ENCODE measurements at places on chromosomes 1 and 21.
A peak's percentile ranks its signal among the peaks of the same experiment; 100 is the strongest.

- no peak for DNase-seq
These were observed 39.3 kb upstream of the COL6A2 start for GRCh38 chr21:46058431-46059145.

DNA sequence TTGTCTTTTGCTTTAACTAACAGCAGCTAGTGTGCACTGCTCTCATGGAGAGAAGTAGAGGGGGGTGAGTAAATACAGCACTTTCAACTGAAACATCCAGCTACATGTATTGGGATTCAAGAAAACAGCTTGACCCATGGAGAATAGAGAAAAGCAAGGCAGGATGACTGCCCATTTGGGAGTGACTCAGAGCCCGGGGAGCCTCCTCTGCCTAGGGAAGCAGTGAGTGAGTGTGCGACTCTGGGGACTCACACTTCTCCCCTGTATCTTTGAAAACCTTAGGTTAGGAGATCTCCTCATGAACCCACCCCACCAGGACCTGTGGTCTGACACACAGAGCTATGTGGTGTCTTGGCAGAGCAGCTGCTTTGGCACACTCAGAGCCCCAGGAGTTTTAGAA lies 82.0 kb upstream of the PTGFR start:
- DNase-seq, result no peak

DNA sequence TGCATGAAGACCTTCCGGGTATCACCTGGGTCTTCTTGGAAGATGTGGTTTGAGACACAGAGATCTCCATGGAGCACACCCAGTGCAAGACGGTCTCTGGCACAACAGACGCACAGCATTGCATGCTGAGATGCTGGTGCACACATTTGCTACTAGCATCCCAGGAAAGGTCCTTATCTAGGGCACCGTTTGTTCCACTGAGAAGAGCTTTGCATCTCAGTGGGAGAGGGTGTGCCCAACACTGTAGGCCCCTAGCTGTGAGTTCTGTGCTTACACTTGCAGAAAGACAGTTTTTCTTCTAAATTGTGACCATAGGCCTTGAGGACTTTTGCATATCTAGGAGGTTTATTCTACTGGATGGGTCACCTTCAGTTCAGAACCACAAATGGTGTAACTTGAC lies 554.1 kb downstream of the MATN1 start:
- DNase-seq, result no peak

- DNase-seq, result peak; percentile 63
These were observed 36.5 kb upstream of the TRAPPC10 start for GRCh38 chr21:43975469-43976098.

GRCh38 chr1:4563586-4563985 lies 90.8 kb upstream of the AJAP1 start:
- no peak for DNase-seq

- DNase-seq, result no peak
These were observed 70.6 kb upstream of the KCNJ6 start for GRCh38 chr21:37986751-37987399.

GRCh38 chr1:194366705-194367104 lies 1180.3 kb upstream of the B3GALT2 start:
- no peak for DNase-seq

DNA sequence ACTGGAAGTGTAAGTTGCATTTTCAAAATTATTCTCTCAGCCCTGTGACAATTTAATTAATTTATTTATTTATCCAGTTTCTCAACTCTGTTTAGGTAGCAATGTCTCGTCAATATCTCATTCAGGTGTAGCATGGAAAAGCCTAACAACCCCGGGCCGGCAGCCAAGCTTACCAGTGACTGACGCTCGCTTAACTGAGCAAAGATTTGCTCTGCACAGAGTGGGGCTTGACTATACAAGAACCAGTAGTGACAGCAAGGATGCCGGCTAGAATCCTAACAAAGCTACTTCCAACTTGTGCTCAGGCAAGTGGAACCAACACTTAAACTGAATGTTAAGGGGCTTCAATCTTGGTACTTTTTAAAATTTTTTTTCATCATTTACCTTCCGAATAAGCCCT lies 80.9 kb upstream of the ESRRG start:
- DNase-seq, result no peak

- DNase-seq, result no peak
These were observed 18.2 kb downstream of the PHLDA3 start for GRCh38 chr1:201450721-201451291.

GRCh38 chr1:157117527-157118057 lies 18.0 kb upstream of the ETV3L start:
- no peak for DNase-seq

DNA sequence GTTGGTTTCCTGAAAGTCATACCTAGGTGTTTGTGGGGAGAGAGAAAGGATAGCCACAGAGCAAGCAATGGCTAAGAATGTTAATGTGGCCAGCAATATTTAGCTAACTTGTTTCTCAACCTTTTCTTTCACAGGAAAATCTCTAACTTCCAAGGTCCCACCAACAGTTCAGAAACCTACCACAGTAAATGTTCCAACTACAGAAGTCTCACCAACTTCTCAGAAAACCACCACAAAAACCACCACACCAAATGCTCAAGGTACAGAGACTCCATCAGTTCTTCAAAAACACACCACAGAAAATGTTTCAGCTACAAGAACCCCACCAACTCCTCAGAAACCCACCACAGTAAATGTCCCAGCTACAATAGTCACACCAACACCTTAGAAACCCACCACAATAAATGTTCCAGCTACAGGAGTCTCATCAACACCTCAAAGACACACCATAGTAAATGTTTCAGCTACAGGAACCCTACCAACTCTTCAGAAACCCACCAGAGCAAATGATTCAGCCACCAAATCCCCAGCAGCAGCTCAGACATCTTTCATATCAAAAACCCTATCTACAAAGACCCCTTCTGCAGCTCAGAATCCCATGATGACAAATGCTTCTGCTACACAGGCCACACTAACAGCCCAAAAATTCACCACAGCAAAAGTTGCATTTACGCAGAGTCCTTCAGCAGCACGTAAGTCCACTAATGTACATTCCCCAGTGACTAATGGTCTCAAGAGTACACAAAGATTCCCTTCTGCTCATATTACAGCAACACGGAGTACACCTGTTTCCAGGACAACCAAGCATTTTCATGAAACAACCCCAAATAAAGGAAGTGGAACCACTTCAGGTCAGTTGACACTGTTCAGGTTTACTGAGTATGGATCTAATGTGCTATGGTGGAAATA lies 15.3 kb downstream of the CD55 start:
- DNase-seq, result no peak

DNA sequence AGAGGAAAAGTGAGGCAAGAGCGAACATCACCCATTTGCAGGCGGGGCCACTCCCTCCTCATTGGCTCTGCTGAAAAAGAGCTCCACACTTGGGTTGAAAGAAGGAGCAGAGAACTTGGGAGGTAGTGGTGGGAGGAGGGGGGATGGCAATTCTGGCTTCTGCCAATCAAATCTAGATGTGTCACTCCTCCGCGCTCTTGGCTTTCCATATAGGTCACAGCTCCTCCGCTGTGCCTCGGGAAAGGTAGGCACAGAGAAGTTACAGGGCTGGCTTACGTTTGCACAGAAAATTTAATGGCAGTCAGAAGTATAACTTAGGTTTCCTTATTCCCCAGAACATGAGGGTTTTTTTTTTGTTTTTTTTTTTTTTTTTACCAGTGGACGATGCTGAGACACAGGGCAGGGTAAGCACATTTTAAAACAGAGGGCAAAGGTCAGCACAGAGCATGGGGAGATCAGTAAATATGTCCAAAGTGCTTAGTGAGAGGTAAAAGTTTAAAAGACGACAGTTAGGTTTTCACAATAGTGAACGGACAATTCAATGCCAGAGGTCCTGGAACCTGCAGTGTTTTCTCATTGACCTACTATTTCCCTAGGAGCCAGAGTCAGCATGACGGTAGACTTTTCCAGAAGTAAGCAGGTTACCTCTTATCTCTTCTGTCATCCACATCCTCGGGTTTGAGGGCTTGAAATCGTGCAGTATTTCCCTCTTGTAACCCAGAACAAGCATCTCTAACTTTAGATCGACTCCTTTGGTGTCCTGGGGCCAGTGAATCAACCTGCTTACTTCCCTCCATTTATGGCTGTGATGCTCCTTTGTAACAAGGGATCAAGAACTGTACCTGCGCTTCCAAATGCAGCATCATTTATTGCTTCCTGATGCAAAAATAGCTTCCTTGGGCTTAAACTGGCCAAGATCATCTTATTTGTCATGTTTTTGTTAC lies 258.9 kb upstream of the PROX1 start:
- no peak for DNase-seq

- DNase-seq, result no peak
These were observed 8.9 kb downstream of the MRTO4 start for GRCh38 chr1:19260211-19261138.

- no peak for DNase-seq
These were observed 556.4 kb downstream of the KIF26B start for GRCh38 chr1:245710961-245711903.

DNA sequence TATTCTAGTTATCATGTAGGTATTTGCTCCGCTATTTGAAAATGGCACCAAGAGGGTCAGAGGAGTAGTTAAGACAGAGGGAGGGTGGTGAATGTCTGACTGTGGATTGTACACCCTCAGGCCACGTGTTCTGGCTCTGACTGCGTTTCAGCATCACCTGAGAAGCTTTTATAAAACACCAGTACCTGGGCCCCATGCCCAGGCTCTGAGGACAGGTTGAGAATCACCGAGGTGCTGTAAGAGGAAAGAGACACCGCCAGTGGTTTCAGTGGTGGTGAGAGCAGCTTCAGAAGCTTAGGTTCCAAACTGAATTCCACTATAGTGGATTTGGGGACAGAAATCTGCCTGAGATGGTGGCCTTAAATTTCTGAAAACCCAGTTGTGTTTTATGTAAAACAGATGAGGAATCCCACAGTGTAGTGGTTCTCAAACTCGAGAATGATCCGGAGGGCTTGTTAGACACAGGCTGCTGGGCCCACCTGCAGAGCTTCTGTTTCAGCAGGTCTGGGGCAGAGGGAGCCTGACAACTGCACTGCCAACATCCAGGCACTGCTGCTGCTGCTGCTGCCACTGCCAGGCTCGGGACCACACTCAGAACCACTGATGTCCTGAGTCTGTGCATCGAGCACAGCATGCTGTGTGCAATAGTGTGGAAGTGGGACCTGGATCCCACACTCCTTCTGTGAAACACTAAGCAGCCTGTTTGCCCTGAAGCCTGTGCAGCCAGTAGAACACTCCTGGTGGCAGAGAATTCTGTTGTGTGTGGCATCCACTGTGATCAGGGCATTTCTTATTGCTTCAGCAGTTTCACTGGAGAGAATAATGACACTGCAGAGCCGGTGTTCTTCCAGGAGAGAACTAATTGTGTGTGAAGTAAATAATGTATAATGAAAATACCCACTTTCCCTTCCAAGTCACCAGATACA lies 98.7 kb downstream of the SUSD4 start:
- DNase-seq, result no peak

DNA sequence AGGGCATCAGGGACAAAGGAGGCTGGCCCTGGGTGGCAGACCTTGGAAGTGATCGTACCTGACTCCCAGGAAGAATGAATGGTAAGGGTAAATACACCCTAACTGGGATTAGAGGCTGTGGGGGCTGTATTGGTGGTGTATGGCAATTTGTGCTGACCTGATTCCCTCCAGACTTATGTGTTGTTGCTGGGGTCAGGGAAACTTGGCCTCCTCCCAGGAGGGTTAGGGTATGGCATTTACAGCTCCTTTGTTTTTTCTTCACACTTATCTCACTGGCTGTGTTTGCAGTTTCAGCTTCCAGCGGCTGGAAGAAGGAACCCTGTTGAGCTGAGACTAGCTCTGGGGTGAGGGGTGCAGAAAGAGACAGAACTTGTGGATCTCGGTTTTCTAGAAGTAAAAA lies 8.2 kb downstream of the VANGL1 start:
- no peak for DNase-seq

GRCh38 chr1:225700889-225701465 lies 48.1 kb upstream of the ENAH start:
- DNase-seq, result no peak

GRCh38 chr21:46154155-46154954 lies 1.0 kb downstream of the FTCD start:
- DNase-seq, result no peak

DNA sequence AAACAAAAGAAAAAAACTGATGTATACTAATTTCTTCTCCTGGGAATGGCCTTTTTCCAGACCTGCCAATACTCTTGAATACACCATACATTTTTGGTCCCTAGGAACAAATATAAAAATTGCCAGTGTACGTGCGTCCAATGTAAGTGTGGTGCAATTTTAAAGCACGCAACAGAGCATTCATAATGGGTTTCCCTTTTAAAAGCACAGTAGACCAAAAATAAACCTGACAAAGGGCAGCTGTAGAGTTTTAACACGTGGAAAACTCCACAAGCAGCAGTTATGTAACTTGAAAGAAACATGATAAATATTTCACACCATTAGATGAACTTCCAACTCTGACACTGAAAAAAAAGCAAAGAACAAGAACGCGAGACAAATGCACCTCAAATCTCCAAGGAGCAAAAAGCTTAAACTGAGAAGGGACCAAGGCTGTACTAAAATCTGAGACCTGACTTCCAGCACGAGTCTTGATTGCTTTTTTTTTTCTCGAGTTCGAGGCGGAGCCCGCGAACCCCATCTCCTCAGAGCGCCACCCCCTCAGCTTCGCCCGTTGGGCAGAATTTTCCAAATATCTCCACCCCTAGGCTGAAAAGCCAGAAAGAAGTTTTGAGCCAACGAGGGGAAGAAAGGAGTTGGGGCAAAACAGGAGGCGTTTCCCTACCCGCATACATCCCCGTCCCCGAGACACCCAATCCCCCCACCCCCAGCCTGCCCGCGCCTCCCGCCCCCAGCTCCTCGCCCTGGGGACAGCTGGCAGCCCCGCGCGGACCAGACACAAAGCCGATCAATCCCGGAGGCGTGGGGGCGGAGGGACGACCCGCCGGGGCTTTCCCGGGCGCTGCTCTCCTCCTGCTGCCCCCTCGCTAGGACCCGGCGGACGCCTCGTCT lies at the start of gene JAM2:
Gene JAM2 (plus strand): TSS at position 599 of the 891 bp plus-strand sequence. CDS start 564 bp downstream, outside the sequence.
- no peak for DNase-seq

DNA sequence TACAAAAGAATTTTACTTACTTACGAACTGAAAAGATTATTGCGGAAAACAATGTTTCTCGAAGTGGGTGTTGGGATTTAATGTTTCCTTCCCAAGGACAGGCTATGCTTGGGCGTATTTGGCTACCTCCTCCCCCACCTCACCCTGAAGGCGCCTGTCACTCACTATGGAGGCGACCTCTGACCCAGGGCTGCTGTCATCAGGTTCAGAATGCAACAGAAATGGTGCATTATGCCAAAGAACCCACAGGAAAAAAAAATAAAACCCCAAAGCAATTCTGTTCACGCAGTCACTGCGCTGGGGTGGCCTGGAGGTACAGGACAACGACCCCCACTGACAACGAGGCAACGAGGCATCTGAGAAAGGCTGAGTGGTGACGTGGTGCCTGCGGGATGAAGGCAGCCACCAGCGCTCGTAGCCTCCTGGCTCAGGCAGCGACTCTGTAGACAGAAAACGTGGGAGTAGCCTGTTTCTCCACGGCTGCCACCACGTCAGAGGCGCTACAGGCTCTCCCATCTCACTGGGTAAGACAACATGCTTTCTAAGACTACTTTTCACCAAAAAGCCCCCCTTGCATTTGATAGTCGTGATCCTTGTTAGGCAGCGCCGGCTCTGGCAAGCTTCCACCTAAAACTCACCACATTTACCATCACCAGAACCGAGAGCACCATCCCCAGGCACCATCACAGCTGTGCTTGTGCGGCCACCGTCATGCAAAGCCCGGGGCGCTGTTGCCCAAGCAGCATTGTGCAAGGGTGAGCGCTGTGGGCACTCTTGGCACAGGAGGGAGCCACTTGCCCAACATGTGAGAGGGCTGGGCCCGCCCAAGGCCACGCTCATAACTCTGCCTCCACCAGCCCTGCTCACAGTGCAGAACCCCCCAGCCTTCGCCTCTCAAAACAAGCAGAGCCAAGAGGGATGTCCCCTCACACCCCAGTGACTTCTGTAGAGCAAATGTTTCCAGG lies 14.3 kb downstream of the NADK start:
- no peak for DNase-seq

GRCh38 chr1:242425232-242425631 lies 99.3 kb downstream of the PLD5 start:
- DNase-seq, result no peak

Measured in stimulated activated CD8-positive, alpha-beta memory T cell treated with anti-CD3 and anti-CD28 coated beads, Interleukin-4, amount 100 ng/mL, for 4 hours (primary cell).